ENCODE measurements at places on chromosomes 7 and 10. TPM values are rescaled to one million over a fixed set of nuclear protein-coding genes. Genes with fewer than 3 reads are reported as not detected.

DNA sequence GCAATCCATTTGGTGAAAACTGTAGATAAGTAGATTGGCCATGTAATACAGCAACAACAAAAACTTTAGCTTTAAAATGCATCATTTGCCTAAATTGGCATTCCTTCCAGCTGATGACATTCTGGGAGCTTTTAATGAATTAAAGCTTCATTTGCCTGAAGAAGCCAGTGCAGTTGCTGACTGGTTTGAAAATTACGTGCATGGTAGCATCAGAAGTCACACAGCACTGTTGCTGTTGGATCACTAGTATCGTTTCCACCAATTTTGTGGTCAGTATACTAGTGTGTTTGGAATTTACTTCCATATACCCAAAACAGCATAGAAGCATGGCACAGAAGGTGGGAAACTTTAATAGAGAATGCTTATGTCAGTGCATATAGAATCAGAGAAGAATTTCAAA, 194.9 kb downstream of the ETV1 start:
- no peaks in the 10 kb centered on the region for H3K4me1 ChIP-seq
- no peaks in the 10 kb centered on the region for H3K27me3 ChIP-seq
- no peak for DNase-seq
- no peaks in the 10 kb centered on the region for H3K36me3 ChIP-seq

DNA sequence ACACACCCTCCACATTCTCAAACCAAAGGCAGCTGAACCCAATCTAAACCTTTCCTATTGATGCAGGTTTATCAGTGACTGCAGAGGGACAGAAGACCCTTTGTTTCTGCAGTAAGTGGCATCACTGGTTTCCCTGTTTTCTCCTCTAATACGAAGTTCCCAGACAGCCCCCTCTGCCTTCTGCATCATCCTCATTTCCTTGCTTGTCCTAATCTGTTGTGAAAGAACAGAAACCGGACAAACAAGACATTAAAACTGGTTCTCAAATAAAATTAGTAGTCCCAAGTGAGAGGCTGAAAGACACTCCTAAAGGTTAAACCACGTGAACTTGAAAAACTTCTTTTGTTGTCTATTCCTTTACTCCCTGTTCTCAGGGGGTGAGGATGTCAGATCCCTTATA, 10.1 kb upstream of the ADRB1 start:
- peaks cover 3% of the 10 kb centered on the region for H3K4me1 ChIP-seq
- H3K27me3 ChIP-seq = peaks cover 17% of the 10 kb centered on the region
- no peak for DNase-seq
- no peak overlapping the region for H3K27ac ChIP-seq
- no peak overlapping the region for H3K4me3 ChIP-seq

GRCh38 chr7:50793120-50793946, 10.6 kb upstream of the GRB10 start:
- H3K4me1 ChIP-seq = peaks cover 17% of the 10 kb centered on the region
- H3K36me3 ChIP-seq = no peaks in the 10 kb centered on the region
- peaks cover 26% of the 10 kb centered on the region for H3K27me3 ChIP-seq
- H3K4me3 ChIP-seq = peak overlapping the region; percentile 63
- H3K27ac ChIP-seq = no peak overlapping the region

- no peak for DNase-seq
- no peaks in the 10 kb centered on the region for H3K36me3 ChIP-seq
- no peaks in the 10 kb centered on the region for H3K4me1 ChIP-seq
- no peak overlapping the region for H3K27ac ChIP-seq
- no peak overlapping the region for H3K4me3 ChIP-seq
- peaks cover 7% of the 10 kb centered on the region for H3K27me3 ChIP-seq
These were observed 852.3 kb upstream of the CELF2 start for GRCh38 chr10:10165415-10165814.

FOXI2 gene
- total RNA-seq = not detected

DNA sequence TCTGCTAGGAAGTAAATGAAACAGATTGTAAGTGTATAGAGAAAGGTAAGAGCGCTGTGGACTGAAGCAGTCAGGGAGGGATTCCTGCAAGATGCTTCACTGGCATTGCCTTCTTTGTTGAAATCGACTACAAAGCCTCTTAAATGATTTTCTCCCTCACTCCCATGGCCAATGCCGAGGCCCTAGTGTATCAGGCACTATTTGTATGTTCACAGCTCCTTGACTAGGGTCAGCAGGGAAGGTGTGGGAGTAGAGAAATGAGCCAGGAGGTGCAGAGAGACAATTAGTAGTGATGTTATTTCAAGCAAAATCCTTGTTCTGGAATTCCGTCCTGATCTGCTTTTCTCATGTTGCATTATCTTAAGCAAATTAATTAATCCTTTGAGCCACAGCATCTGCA, 22.9 kb upstream of the DUSP5 start:
- H3K4me1 ChIP-seq = no peaks in the 10 kb centered on the region
- no peaks in the 10 kb centered on the region for H3K36me3 ChIP-seq
- H3K4me3 ChIP-seq = no peak overlapping the region
- H3K27me3 ChIP-seq = no peaks in the 10 kb centered on the region

GRCh38 chr10:9654261-9654660, 1363.4 kb upstream of the CELF2 start:
- H3K27me3 ChIP-seq = peaks cover 7% of the 10 kb centered on the region
- no peaks in the 10 kb centered on the region for H3K36me3 ChIP-seq
- DNase-seq = no peak
- no peaks in the 10 kb centered on the region for H3K4me1 ChIP-seq

- H3K27ac ChIP-seq = no peak overlapping the region
- no peak overlapping the region for H3K4me3 ChIP-seq
- no peaks in the 10 kb centered on the region for H3K27me3 ChIP-seq
- no peaks in the 10 kb centered on the region for H3K36me3 ChIP-seq
- H3K4me1 ChIP-seq = peaks cover 8% of the 10 kb centered on the region
- DNase-seq = no peak
These were observed 125.3 kb downstream of the REEP3 start for GRCh38 chr10:63646491-63646890.

DNA sequence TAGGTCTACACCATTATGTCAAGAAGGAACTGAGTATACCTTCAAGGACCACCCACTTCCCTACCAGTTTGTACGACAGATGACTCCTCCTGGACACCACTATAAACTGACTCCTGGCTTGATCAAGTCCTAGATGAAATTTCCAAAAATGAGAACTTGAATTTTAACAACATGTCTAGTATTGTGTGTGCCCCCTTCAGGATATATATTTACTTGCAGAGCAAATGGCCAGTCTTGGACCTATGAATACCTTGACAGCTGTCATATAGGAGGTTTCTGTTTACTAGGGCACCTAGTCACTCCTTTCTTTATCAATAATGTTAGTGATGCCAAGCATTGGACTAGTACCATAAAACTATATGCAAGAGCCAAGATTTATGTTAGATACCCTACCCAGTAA, 94.1 kb upstream of the TMEM26 start:
- H3K27me3 ChIP-seq = peaks cover 2% of the 10 kb centered on the region
- H3K4me3 ChIP-seq = no peak overlapping the region
- no peaks in the 10 kb centered on the region for H3K4me1 ChIP-seq
- DNase-seq = no peak
- no peaks in the 10 kb centered on the region for H3K36me3 ChIP-seq

NPC1L1 gene
- total RNA-seq = not detected

DNA sequence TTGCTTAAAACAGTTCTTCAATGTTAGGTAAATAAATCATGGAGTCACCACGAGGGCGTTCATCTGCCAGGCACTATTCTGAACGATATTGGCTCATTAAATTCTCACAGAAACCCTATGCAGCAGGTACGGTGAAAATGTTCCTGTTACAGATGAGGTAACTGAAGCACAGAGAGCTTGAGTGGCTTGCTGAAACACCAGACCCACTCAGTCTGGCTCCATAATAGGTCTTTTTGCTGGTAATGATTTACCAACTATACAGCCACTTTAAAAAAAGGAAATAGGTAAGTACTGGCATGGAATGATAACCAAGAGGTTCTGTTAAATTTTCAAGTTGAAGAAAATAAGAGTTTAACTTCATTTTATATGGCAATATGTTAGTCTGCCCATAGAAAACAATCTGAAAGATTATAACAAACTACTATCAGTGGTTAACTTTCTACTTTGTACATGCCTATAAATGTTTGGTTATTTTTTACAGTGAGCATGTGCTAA, 1.3 kb upstream of the TM9SF3 start:
- H3K27me3 ChIP-seq = peaks cover 2% of the 10 kb centered on the region
- no peak for DNase-seq
- H3K27ac ChIP-seq = no peak overlapping the region
- H3K4me3 ChIP-seq = no peak overlapping the region
- peaks cover 29% of the 10 kb centered on the region for H3K4me1 ChIP-seq

DNA sequence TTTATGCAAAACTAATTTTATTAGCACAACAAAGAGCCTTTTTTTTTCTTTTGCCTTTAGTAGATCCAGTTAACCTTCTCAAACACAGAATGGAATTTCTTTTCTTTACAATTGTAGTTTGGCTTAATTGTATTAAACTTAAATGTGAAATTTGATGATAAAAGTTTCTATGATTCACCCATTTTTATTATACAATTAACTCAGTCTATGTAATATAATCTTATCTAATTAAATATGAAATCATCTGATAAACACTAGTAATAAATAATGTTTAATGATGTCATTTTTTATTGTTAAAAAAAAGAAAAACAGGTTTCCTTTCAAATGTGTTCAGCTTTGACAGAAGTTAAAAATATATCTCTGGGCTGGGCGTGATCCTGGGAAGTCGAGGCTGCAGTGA, 559.1 kb downstream of the PHTF2 start:
- no peaks in the 10 kb centered on the region for H3K4me1 ChIP-seq
- no peak overlapping the region for H3K4me3 ChIP-seq
- DNase-seq = no peak
- H3K27ac ChIP-seq = no peak overlapping the region

DNA sequence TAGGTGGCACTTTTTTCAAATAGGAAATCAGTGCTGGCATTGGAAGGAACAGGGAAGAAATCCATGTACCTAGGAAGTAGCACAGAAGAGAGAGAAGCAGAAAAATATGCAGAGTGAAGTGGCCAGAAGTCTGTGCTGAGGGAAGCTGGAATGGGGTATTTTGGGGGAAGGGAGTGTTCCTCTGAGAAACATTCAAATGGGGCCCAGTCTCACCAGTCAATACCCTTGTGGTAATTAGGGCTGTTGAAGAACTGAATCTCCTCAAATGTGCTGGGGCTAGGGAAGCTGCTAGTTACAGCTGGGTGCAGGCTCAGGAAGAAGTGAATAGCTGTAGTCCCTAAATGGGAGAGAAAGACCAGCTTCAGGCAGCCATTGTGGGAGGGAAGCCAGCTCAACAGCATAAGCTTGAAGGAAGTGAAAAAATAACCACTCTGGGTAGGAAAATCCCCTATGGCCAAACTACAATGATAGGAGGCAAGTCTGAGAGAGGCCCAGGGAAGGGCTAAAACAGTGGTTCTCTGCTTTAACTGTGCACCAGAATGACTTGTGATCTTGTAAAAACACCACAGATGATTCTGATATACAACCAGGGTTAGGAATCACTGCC, 7.6 kb downstream of the NDST2 start:
- H3K4me1 ChIP-seq = peaks cover 48% of the 10 kb centered on the region
- DNase-seq = no peak
- peak overlapping the region; percentile 88 for H3K27ac ChIP-seq
- no peaks in the 10 kb centered on the region for H3K27me3 ChIP-seq

MYL10 gene
- not detected for total RNA-seq

DNA sequence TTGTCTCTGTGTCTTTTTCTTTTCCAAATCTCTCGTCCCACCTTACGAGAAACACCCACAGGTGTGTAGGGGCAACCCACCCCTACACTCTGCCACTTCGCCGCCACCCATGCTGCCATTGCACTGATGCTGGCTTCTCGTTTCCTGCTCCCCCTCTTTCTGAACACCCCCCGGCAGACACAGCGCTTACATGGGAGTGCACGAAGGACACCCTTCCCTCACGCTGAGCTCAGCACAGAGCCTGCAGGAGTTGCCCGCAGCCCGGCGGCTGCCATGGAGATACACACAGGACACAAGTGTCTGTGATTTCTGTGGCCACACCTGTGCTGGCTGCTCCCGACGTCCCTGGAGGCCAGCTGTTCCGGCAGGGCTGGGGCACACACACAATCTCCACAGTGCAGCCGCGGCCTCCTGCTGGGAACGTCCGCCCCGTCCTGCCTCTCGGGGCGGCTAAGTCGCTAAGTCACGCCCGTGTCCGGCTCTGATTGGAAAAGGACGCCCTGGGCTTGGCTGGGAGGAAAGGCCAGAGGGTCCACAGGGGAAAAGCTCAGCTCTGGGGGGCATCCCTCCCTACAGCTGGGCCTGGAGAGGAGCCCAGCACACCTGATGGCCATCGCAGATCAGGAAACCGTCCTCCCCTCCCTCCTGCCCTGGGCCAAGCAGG, 349.8 kb downstream of the PTPRN2 start:
- no peaks in the 10 kb centered on the region for H3K36me3 ChIP-seq
- H3K27ac ChIP-seq = no peak overlapping the region
- no peak overlapping the region for H3K4me3 ChIP-seq

- no peak overlapping the region for H3K27ac ChIP-seq
- DNase-seq = no peak
- H3K36me3 ChIP-seq = no peaks in the 10 kb centered on the region
- H3K4me1 ChIP-seq = no peaks in the 10 kb centered on the region
These were observed 157.2 kb downstream of the WNT2 start for GRCh38 chr7:117165656-117166055.

GRCh38 chr10:100529475-100530298, at the start of gene NDUFB8:
TSS of gene NDUFB8 (minus strand) at chr10:100529871. CDS start at chr10:100529851, 20 bp downstream.
- peak within 1 kb of the TSS; percentile 100 for H3K4me3 ChIP-seq
- no peaks in the 10 kb centered on the region for H3K27me3 ChIP-seq
- H3K27ac ChIP-seq = peak within 1 kb of the TSS; percentile 95
- DNase-seq = peak; percentile 95
- peaks cover 31% of the 10 kb centered on the region for H3K36me3 ChIP-seq

- no peaks in the 10 kb centered on the region for H3K4me1 ChIP-seq
- no peaks in the 10 kb centered on the region for H3K36me3 ChIP-seq
- H3K27me3 ChIP-seq = no peaks in the 10 kb centered on the region
- no peak for DNase-seq
- H3K27ac ChIP-seq = no peak overlapping the region
- H3K4me3 ChIP-seq = no peak overlapping the region
These were observed 25.5 kb upstream of the BAG3 start for GRCh38 chr10:119625570-119626280.
